HCT116 (cell line): ENCODE measurements at places on chromosomes 2 and 18.

DNA sequence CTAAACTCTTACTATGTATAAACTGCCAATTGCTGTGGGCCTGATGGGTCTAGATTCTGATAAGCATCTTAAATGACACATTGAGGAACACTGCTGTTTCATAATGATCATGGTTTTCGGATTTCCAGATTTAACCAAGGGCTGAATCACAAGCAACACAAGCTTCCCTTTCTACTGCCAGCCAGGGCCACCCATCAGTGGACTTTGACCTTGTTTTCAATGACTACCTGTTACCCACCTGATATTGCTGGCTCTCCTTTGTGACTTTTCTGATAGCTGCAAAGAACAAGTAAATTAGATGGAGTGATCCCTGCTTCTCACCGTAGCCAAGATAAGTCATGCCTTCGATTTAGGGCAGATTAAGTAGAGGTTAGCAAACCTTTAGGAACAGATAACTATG, 259.0 kb downstream of the PAX3 start:
- no peak for DNase-seq

GRCh38 chr2:98385050-98385699, 38.9 kb downstream of the CNGA3 start:
- peak; percentile 60 for DNase-seq

DNA sequence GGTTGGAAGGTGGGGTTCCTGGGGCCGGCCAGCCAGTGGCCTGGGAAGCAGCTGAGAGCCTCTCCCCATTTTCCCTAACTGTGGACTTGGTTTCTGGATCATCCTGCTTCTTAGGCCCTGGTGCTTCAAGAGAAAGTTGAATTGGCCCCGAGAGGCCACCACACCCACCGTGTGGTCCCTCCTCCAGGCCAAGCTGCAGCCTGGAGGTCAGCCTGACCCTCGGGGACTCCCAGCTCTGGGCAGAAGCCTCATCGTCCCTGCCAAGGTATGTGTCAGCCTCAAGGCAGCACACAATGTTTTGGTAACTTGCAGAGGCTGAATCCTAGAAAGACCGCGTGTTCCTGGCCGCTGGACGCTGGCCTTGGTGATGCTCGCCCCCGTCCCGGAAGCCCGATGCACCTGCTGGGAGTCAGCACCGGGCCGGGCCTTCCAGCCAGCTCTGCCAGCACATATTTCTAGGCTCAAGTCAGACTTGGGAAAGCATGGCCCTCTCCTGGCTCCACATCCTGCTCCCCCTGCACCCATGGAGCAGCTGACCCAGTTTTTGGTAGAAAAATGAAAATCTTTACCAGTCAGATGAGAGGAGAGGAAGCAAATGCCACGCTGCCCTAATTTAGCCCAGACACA, 72.6 kb downstream of the ACTR2 start:
- DNase-seq = no peak

DNA sequence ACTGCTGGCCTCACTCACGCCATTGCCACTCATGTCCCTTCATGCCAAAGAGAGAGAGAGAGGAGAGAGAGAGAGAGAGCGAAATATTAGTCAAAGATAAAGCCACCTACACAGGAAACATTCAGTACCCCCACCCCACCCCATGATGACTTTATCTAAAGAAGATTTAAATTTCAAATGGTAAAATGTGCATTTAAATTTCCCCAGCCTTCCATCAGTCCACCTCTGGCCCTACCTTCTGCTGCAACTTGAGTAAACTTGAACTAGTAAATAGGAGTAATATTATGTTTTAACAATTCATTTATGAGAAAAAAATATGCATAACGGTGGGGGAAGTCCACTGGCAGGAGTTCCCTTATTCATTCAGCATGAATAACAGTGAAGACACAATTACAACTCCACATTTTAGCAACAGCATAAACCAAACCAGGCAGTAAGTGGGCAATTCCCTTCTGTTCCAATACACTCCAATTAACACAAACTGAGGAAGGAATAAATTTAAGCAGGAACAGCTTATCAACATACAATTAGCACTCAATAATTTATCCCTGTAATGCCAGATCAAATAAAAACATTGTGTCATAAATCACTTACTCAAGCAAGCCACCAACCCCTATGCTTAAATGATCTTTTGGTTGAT, 264.2 kb downstream of the LNPK start:
- DNase-seq = no peak

GRCh38 chr18:11821208-11821607, 30.0 kb upstream of the CHMP1B start:
- no peak for DNase-seq

DNA sequence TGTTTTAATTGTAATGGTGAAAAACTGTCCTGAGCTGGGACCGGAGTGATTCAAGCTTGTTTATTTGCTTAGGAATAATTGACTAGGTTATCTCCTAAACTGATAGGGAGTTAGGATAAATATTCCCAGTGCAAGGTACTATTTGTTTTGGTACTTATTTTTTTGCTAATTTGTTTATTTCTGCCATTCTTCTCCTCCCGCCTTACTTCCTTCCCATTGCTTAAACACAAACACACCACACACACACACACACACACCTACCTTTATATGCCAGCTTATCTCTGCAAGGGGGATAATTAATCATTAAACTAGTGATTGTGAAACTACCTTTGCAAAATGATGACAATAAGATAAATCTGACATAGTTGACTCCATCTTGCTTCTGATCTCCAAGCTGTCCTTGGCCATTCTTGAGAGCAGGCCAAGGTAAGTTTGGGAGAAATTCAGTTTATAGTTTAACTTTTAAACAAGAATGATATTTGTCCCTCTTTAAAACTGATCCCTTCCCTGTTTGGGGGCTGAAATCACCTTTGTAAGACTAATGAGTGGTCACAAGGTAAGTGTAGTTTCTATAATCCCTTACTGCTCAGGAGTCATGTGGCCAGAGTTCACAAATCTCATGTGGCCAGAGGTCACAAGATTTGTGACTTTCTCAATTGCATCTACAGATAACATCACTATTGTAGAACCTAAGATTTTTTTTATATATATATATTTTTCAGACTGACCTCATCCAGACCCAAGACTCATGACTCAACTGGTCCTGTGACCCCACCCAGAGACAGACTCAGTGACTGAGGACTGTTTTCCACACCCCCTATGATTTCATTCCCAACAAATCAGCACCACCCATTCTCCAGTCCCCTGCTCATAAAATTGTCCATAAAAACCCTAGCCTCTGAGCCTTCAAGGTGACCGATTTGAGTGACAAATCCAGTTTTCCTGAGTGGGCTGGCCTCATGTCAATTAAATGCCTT, 83.1 kb upstream of the LRRTM4 start:
- DNase-seq = no peak

DNA sequence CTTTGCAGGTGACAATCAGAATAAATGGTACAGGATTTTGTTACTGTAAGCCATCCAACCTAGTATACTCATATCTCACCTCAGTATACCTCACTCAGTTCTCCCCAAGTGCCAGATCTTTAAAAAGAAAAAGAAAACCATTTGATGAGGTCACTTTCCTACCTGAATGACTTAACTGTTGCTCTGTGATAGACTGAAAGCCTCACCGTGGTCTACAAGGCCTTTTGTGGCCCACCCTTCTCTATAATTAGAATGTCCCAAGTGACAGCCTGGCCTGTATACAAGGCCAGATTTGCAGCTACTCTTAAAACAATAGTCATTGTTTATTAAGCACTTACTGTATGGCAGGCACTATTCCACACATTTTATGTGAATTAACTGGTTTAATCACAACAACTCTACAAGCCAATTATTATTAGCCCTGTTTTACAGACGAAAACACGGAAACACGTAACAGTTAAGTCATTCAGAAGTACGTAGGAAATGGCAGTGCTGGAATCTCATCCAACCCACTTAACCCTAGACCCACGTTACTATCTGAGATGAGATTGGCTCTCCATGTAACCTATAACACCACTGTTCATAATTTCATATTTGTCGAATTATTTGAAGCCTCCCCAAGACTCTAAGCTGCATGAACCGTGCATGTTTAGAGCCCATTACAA, 28.3 kb downstream of the PKP4 start:
- no peak for DNase-seq

DNA sequence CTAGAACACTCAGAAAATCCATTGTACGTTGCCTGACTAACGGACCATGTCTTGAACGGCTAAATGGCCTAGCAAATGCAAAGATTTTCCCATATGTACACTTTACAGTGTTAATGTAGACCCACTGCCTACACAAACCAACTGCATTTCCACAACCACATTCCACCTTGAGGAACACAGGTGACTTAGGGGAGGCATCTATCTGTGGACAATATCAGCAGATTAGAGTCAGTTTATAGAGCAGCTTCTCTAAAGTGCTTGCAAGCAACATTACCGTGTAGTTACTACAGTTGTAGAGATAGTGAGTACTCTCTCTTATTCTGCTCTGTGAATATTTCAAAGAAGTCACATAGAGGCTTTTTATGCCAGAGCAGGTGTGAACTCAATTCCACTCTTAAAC, 139.6 kb downstream of the TCF4 start:
- no peak for DNase-seq

GRCh38 chr2:200494048-200494447, 15.8 kb downstream of the KCTD18 start:
- no peak for DNase-seq
